ENCODE measurements at places on chromosomes 2 and 18.
A peak's percentile ranks its signal among the peaks of the same experiment; 100 is the strongest.

GRCh38 chr2:144456680-144457079, 63.2 kb downstream of the ZEB2 start:
- peak; percentile 44 for DNase-seq

GRCh38 chr2:96520231-96520630, 15.1 kb upstream of the NEURL3 start:
- no peak for DNase-seq

DNA sequence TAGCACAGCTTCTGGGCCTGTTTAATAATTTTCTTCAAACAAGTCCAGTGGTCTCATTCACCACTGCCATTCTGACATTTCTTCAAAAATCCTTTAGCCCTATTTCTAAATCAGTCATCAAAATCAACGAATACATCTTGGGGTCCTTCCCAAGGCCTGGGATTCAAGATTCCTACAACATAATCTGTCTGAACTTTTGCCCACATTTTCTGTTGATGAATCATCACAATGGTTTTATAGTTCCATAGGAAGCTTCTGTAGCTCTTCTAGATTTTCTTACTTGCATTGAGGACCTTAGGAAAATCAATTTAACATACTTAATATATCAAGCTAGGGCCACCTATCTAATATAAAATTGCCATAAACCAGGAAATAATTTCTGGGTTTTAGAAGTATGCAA, 811.8 kb upstream of the ACVR2A start:
- no peak for DNase-seq

GRCh38 chr2:61538200-61538919, at the start of gene XPO1:
Gene XPO1, minus strand, starts transcription at chr2:61538356. Its CDS starts 4,459 bp downstream, at chr2:61533897.
- DNase-seq: peak; percentile 99

- DNase-seq: no peak
These were observed 145.4 kb upstream of the TWIST2 start for GRCh38 chr2:238702276-238703052.

DNA sequence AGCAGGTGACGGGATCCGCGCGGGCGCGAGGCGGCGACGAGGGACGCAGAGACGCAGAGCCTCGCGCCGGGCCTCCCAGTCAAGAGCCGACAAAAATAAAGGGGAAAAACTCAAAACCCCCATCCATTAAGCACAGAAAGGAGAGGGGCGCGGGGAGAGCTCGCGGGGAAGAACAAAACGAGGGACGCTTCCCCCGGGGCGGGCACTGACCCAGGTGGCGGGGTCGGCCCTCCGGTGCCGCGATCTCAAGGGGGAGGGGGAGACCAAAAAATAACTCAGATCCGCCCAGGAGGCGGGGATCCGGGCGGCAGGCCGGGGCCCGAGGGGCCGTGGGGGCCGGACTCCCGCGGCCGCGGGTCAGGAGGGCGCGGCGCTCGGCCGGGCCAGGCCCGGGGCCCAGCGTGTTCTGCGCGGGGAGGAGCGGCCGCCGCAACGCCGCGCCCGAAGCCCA, 597 bp downstream of the RNF103 start:
- DNase-seq: peak; percentile 52

Data from KBM-7 (cell line).